ENCODE measurements at places on chromosomes 16 and 17.
A peak's percentile ranks its signal among the peaks of the same experiment; 100 is the strongest.

- DNase-seq = no peak
These were observed 64.0 kb downstream of the USP32 start for GRCh38 chr17:60327901-60328273.

- no peak for DNase-seq
These were observed 155.8 kb upstream of the SDK2 start for GRCh38 chr17:73799781-73800627.

DNA sequence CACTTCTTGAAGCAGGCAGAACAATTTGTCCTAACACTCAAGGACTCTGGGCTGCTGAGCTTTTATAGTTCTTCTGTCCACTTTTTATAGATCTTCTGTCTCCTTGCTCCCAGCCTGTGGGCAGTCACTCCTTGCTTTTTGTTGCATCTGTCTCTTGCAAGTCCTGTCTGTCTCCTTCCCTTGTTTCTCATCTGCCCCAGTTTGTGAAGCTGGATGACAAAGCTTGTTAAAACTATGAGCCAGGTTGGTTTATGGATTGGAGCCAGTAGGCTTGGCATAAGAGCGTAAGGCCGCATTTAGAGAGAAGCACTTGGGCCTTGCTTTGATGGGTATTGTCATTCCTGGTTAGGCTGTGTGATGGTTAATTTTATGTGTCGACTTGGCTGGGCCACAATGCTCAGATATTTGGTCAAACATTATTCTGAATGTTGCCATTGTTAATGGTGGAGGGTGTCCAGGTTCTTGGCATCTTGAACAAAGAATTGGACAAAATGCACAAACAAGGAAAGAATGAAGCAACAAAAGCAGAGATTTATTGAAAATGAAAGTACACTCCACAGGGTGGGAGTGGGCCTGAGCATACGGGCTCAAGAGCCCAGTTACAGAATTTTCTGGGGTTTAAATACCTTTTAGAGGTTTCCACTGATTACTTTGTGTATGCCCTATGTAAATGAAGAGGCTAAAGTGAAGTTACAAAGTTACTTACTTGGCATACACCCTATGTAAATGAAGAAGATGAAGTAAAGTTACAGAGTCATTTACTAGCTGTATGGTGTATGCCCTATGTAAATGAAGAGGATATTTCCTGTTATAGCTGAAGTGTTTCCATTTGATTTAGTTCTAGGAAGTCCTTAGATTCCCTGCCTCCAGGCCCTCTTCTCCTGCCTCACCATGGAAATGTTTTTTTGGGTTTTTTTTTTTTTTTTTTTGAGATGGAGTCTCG is 8.0 kb upstream of the CPPED1 start:
- no peak for DNase-seq

- DNase-seq = peak; percentile 54
These were observed 27.4 kb downstream of the EMP2 start for GRCh38 chr16:10552998-10553491.

GRCh38 chr17:73875346-73875745 is 231.1 kb upstream of the SDK2 start:
- no peak for DNase-seq
